Chondrocyte (in vitro differentiated cells): ENCODE measurements at places on chromosomes 11 and 22. TPM values are rescaled to one million over a fixed set of nuclear protein-coding genes. Genes with fewer than 3 reads are reported as not detected.

DNA sequence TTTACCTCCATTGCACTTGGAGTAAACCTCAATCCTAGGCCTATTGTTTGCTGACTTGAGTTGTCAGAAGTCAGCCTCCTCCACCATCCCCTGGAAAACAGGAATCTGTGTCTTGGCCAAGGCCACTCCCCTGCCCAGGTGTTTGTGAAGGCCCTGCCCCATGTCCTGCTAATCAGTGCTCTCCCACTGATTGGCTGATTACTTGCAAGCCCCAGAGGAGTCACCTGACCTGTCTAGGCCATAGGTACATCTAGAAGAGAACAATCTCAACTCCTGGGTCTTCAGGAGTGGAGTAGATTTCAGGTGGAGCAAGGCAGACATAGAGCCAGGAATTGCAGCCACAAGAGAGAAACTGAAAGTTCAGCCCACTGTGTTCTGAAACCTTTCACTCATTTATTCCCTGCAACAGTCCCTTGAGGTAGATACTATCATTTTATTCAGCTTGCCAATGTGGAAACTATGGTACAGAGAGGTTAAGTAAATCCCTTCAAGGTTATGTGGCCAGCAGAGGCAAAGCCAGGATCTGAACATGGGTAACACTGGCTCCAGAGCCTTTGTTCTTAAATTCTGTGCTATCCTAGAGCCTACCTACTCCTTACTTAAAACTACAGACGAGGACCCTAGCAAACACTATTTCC lies 10.4 kb downstream of the OAF start:
- DNase-seq, result no peak

The KDM4D gene
- total RNA-seq, result 0.44 to 0.65 TPM (median 0.53 TPM) in 3 replicates

DNA sequence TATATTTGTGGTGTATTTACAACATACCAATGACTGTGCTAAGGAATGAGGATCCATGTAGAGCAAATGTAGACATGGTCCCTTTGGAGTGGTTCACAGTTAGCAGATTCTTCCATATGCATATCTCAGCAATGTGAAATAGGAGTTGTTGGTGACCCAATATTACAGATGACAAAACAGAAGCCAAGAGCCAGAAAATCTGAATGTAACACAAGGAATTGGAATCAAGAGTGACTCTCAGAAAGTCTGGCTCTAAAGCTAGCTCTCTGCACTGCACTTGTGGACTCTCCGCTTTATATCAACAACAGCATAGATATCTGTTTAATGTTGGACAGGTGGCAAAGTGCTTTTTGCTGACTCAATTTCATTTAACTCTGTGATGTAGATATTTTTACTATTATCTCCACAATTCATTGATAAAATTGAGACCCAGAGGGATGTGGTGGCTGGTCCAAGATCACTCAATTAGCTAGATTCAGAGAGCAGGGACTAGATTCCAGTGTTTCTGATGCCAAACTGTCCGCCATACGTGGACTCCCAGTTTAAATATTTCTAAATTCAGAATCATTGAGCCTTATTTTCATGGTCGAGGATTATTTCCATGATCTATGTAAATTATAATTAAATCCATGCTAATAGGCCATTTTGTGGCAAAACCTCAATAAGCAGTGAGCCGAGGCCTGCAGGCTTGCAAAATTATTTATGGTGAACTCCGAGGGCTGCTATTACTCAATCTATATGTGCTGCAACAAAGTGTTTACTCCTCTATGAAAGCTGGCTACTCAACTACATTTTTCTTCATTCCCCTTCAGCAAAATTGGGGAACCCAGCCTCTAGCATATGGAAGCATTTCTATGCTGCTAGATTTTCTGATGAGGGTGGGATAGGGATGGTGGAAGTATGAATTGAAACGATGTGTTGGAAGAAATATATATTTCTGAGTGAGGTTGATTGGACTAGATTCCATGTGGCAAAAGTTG lies 21.1 kb upstream of the TENM4 start:
- no peak for DNase-seq

The TRIM49D2 gene
- total RNA-seq, result not detected in 3 replicates

The MS4A5 gene
- total RNA-seq, result not detected in 3 replicates

DNA sequence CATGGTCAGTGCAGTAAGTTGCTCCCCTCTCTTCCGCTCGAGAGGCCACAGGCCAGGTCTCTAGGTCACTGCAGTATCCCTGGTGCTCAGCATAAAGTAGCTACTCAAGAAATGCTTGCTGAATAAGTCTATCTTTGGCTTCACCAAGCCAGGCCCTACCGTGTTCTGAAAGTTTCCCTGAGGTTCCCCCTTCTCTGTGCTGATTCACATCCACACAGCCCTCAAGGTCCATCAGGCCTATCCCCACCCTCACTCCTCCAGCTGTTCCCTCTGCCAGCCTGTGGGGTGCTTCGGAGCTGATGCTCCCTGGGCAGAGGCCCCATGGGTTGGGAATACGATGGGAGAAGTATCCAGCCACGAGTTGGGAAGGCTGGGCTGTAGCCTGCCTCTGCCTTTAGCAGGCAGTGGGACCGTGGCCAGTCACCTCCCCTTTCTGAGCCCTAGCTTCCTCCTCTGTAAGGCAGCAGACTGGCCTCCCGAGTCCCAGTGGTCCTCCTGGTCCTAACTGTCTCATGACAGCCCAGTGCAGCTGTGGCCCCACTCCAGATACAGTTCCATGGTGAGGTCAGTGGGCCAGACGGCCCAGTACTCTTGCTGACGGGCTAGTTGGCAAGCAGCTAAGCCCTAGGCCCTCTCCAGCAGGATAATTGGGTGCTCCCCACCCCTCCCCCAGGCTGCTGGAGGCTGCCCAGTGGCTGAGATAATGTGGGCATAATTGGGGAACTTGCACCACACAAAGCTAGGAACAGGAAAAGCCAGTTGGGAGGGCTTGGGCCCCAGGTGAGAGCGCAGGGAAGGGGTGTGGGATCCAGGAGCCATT lies 48.2 kb downstream of the NECTIN1 start:
- DNase-seq, result no peak

DNA sequence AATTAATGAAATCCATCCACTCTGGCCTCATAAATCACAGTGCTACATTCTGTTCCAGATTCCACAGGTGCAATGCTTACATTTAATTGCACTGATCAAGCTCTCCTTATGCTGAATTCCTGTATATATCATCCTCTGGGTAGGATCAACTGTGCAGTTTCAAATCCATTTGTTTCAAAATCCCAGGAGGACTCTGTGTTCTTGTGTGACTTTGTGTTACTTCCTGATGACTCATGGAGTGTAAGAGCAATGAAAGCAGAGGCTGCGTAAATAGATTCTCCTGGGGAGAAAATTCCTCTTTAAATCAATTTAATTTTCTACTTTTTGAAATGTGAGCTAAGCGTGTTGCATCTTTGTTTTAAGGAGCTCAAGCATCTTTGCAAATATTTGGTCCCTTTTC lies 752.7 kb downstream of the METTL15 start:
- no peak for DNase-seq

GRCh38 chr11:96318850-96319249 lies 24.1 kb downstream of the MAML2 start:
- DNase-seq, result no peak

DNA sequence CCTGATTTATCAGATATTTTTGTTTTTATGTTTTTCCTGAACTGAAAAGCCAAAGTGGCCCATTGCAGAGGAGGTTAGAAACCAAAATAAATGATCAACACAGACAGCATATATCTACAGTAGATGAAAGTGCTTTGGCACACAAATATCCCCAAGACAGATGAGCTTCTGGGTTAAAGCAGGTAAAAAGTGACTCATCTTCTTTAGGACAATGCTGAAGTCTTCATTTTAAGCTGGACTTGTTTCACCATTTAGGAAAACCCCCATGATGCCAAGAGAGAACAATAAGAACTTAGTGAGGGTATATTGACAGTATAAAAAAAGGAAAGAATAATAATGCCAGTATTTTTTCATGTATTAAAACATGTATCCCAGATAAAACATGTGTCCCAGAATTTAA lies 100.8 kb upstream of the OR9G4 start:
- DNase-seq, result no peak

GRCh38 chr11:66920978-66921784 lies 37.0 kb downstream of the PC start:
- DNase-seq, result no peak

DNA sequence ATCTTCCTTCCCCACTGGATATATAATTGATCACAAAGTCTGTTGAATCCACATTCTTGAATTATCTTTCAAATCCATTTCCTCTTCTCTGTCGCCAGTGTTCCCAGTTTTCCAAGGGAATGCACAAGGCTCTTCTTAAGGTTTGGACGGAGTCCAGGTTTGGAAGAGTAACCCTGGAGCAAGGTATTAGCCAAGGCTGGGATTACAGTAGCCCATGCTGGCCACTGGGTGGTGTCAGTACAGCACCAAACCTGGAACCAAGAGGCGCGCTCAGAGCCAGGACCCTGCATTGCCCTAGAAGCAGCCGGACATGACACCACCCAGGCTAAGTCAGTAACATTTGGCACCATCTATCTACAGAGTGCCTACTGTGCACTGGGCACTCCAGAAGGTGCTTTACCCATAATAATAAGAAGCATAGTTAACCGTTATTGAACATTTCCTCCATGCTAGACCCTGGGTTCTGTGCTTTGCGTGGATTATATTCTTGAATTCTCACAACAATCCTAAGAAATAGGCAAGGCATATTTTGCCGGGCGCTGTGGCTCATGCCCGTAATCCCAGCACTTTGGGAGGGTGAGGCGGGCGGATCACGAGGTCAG lies 48.0 kb upstream of the CLPB start:
- no peak for DNase-seq

DNA sequence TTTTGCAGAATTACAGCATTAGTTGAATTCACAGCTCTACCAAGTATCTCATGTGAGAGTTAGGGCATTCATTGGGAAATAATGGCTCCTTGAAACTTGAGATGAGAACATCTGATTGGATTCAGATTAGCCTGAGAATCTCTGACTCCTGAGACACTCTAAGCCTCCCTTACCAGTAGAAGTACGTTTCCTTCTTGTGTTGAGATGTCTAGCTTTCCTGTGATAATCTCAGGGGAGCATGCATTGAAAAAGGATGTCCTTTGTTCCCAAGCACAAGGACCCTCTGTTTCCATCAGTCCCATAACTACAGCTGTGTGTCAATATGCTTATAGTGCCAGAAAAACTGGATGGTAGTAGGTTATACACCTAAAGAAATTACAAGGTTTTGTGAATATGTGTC lies 35.2 kb upstream of the RDX start:
- DNase-seq, result no peak

DNA sequence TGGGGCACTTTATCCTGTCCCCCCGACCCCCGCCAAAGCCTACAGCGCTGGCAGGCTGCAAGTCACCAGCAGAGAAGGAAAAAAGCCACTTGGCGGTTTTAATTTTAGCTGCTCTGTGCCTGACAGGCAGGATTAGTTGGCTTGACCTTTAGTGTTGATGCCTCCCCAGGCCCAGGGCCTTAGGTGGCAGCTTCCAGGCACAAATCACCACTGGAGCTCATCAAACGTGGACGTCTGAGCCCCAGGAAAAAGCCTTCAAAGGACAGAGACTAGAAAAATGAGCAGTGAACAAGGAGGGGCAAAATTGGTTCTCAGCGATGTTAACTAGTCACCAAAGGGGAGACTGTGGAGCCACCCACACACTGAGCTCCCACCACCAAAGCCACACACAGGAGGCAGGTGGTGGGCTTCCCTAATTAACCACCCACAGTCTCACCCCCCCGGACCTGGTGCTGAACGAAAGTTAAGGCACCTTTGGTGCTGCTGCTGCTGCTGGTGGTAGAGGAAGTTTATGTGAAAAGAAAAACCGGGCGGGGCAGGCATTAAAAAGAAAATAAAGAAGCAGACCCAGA lies 4.4 kb upstream of the PYGM start:
- DNase-seq, result peak; percentile 47

The IL10RA gene
- 0.12 to 0.77 TPM in 2 of 3 replicates, not detected in the other for total RNA-seq

The P2RY2 gene
- total RNA-seq, result 0.32 TPM in 1 of 3 replicates, not detected in the others

DNA sequence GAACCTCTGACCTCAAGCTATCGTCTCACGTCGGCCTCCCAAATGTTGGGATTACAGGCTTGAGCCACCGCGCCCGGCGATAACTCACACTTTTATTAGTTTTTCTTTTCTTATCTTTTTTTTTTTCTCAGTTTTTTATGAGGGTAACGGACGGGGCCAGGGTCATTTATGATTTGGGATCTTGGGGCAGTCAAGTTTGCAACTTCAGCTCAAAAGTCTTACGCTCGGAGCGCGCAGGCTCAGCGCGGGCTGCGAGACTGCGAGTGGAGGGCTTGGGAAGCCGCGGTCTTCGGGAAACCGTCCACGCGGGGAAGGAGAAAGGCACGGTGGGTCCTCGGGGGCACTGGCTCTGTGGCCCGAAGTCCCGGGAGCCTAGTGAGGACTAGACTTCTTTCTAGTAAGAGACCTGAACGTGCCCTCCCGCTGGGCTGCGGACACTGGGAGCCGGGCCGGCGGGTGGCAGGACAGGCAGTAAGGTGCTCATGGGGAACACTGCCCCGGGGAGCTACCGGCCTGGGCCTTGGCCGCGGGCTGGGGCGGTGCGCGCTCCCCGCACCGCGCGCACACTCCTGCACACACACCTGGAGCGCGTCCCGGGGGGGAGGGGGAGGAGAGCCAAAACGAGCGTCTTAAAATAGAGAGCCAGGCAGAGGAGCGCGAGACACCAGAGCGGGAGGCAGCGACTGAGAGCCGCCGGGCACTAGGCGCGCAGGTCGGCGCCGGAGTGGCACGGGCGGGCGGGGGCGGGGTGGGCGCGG lies 476 bp upstream of the BARX2 start:
- no peak for DNase-seq
